ENCODE measurements at places on chromosomes 13 and 19.

GRCh38 chr19:58563034-58563573 is 4.7 kb upstream of the UBE2M start:
- no peak for DNase-seq

DNA sequence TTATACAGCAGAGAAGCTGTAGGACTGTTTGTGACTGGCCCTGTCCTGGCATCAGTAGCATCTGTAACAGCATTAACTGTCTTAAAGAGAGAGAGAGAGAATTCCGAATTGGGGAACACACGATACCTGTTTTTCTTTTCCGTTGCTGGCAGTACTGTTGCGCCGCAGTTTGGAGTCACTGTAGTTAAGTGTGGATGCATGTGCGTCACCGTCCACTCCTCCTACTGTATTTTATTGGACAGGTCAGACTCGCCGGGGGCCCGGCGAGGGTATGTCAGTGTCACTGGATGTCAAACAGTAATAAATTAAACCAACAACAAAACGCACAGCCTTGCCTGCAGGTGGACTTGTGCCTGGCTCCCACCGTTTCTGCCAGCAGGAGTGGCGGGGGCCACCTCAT is 27.3 kb upstream of the LDLR start:
- DNase-seq, result no peak

DNA sequence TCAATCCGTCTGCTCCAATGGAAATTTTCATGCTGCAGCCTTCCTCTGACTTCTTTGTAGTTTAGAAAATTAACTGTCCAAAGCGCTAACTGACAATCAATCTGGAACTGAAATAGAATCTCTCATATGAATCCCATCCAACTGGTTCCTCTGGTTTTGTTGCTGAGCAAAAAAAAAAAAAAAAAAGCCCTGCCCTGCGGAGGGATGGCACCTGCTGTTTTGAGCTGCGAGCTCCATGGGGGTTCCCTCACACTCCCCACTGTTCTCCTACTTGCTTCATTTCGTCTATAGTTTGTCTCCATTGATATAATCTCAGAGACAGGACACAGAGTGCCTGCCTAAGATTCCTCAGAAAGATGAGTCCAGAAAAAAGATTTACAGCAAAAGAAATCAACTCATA is 33.4 kb downstream of the FAAP24 start:
- no peak for DNase-seq

- DNase-seq, result peak; percentile 82
Measured at GRCh38 chr13:34748073-34748472, 194.0 kb upstream of the NBEA start.

- no peak for DNase-seq
Measured at GRCh38 chr13:73109288-73109899, 50.6 kb downstream of the KLF5 start.

- no peak for DNase-seq
Measured at GRCh38 chr19:17686023-17686521, 2.1 kb downstream of the UNC13A start.

DNA sequence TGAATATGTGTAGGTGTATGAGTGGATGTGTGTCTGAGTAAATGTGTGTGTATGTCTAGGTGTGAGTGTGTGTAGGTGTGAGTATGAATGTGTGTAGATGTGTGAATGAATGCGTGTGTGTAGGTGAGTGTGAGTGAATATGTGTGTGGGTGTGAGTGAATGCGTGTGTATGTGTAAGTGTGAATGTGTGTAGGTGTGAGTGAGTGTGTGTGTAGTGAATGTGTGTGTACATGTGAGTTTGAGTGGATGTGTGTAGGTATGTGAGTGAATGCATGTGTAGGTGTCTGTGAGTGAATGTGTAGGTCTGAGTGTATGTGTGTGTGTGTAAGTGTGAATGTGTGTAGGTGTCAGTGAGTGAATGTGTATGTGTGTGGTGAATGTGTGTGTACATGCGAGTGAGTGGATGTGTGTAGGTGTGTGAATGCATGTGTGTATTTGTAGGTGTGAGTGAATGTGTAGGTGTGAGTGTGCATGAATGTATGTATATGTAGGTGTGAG is 201.0 kb upstream of the ZNF536 start:
- no peak for DNase-seq

Data from amniotic epithelial cell (primary cell).